RCC 7860 (cell line): ENCODE measurements at places on chromosomes 7 and 10.

DNA sequence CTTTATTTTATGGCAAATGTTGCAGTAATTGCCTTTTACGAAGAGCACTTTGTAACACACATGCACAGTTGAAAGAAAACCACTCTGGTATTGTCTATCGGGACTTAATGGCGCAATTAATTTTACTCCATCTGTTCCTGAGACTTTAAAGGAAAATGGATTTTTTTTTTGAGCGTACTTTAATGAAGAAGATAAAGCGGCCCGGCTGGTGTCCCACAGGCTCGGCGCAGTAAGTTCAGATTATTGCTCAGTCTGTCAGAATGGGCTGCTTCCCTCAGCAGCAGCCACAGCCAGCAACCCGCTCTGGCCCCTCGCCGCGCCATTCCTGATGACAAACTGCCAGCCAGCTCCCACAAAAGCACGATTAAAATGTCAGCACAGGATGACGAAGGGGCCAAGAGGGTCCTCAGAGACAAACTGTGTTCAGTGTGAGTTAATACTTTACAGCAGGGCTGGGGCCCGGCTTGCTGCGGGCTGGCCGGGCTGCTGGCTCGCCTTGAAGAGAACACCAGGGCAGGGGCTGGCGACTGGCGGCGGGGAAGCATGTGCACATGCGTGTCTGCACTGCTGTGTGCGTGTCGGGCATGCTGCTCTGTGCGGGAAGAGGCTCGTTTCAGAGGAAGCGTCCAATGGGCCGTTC lies 501.0 kb upstream of the GALNT17 start:
- no peak for DNase-seq

GRCh38 chr7:141699860-141700259 lies 2.1 kb downstream of the DENND11 start:
- DNase-seq: no peak

GRCh38 chr7:155995183-155995612 lies 182.9 kb upstream of the SHH start:
- no peak for DNase-seq

DNA sequence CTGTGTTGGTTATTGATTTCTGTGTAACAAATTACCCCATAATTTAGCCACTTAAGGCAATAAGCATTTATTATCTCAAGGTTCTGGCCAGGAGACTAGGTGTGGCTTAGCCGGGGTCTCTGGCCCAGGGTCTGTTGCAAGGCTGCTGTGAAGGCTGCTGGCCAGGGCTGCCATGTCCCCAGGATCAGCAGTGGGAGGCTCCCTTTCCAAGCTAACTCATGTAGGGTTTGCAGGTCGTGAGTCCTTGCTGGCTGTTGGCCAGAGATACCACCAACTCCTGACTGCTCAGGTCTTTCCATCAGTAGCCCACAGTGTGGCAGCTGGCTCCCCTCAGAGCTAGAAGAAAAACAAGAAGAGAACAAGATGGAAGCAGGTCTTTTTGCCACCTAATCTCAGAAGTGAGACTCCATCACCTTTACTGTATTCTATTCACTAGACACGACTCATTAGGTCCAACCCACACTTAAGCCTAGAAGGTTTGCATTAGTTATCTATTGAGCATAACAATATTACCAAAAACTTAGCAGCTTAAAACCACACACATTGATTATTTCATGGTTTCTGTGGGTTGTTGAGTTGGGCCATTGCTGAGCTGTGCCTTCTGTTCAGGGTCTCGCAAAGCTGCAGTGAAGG lies 185.6 kb downstream of the PFKFB3 start:
- no peak for DNase-seq

- peak; percentile 55 for DNase-seq
These were observed 2.0 kb downstream of the ZMIZ1 start for GRCh38 chr10:79070606-79071395.

DNA sequence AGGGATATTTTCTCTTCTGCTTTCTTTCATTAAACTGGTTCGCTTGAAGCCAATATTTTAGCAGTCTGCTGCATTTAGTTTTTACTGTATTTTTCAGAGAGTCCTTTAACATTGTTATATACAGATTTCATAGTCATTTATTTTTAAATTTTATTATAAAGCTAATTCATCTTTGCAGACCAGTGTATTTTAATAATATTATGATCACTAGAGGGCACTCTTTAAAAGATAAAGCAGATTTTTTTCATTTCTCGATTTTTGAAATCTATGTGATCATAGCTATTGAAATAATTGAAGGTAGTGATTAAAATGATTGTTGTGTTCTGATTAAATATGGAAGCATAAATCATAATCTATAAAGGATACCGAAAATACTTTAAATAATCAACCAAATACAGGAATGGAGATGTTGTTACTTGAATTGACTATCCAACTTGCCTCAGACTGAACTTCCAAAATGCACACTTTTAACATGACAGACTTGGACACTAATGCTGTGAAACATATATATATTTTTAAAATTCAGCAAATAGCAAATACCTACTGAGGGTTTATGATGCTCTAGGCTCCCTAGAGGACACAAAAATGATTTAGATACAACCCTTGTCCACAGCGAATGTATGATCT lies 35.2 kb downstream of the ST7 start:
- peak; percentile 28 for DNase-seq

GRCh38 chr7:484356-485101 lies 35.1 kb downstream of the PDGFA start:
- DNase-seq: no peak

DNA sequence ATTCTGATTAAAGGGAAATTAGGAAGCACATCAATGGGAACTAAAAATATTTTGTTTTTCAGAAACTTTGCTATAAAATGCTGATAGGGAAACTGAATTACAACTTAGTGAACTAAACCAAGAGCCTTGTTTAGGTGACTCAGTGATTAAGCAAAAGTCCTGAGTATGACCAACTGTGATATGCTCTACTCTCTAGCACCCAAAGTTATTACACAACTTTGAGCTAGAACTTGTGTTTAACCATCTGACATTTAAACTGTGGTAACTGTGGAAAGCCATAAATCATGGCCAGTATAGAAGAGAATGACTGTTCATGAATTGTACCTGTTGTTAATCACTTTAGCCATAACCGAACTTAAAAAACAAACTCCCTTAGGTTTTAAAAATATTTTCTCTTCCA lies 127.4 kb downstream of the ZNF365 start:
- DNase-seq: peak; percentile 27

GRCh38 chr10:93006435-93007039 lies 54.1 kb upstream of the CYP26C1 start:
- peak; percentile 42 for DNase-seq

DNA sequence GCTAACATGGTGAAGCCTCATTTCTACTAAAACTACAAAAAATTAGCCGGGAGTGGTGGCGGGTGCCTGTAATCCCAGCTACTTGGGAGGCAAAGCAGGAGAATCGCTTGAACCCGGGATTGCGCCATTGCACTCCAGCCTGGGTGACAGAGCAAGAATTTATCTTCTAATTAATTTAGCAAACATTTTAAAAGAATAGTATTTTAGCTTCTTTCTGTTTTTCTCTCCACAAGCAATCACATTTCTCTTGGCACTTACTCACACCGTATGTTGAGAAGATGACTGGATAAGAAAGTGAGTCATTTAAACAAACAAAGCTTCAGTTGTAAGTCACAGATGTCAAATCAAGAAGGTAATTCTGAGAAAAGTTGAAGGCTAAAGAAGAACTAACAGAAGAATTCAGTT lies 264.0 kb downstream of the ARL4A start:
- peak; percentile 75 for DNase-seq

DNA sequence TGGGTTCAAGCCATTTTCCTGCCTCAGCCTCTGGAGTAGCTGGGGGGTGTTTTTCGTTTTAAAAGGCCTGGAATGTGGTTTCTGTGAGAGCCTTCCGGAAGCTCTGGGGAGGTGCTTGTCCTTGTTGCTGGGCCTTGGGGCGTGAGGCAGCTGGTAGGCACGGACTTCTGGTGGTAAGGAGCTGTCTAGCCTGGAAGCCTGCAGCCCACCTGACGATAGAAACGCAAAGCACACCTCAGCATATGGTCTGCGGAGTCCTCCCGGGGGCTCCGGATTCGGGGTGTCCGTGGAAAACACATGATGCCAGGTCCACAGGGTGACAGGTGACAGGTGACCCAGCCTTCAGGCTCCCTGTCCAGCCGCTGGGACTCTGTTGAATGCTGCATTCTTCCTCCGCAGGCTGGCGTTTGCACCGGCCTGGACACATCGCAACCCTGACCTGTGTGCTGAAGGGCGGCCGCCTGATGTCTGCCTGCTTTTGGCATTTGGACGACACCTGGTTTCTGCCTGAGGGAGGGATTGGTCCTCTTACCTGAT lies 37.3 kb downstream of the INPP5A start:
- no peak for DNase-seq

DNA sequence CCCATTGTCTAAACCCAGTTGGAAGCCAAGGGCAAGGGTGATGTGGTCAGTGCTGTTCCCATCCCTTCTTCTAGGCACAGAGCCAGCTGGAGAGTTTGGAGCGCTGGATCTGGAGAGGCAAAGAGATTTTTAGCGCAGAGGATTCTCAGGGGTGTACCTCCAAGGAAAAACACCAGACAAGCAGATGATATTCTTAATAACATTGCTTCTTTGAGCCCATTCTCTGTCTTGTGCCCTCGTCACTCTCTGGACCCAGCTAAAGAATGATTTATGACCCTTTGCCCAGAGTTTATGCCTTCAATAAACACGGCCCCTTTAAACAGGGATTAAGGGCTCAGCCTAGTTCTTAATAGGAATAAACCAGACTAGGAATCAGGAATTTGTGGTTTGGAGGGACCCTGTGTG lies 4.7 kb upstream of the HIP1 start:
- DNase-seq: no peak

GRCh38 chr7:27249724-27250556 lies 7.3 kb downstream of the EVX1 start:
- DNase-seq: no peak

- no peak for DNase-seq
These were observed 378.8 kb upstream of the ETV1 start for GRCh38 chr7:14368285-14368684.

DNA sequence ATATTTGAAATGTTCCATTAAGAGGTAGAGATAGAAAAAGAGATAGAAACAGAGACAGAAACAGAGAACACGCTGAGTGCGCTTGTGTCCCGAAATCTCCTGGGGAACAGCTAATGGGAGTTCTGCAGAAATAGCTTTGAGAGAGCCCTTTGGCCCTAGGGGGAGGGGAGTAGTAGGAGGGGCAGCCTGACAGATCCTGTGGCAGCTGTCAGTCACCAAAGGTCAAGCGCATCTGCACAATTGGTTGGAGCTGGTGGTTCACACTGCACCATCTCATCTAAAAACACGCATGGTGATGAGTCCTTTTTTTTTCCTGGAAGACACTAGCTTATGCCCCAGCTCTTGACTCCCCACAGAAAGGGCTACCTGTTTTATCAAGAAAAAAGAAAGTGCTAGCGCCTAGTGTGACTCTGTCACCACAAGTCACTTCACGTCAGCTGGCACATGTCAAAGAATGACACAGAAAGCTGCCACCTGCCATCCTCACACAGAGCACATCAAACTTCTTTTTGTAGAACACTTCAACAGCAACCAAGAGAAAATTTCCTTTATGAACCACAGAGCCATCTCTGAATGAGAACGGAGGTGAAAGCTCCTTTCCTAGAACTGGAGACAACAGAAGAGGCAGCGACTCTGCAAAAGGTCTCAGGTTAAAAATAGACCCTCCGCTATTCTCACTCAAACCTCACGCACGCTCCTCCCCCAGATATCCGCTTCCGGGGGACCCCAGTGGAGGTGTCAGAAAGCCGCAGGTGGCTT lies 125.7 kb downstream of the GFRA1 start:
- DNase-seq: no peak

- DNase-seq: no peak
These were observed 209.4 kb downstream of the CELF2 start for GRCh38 chr10:11227103-11227502.

- no peak for DNase-seq
These were observed 91.4 kb downstream of the TPST1 start for GRCh38 chr7:66296557-66296956.

- no peak for DNase-seq
These were observed 9.9 kb upstream of the FAM180A start for GRCh38 chr7:135758531-135758932.

- no peak for DNase-seq
These were observed 171.8 kb upstream of the AHR start for GRCh38 chr7:17126413-17127268.

- no peak for DNase-seq
These were observed 8.6 kb upstream of the TLX1 start for GRCh38 chr10:101122270-101123084.

GRCh38 chr10:20142311-20142710 lies 326.1 kb downstream of the PLXDC2 start:
- DNase-seq: no peak

GRCh38 chr7:138396251-138397070 lies 63.6 kb upstream of the TRIM24 start:
- no peak for DNase-seq

DNA sequence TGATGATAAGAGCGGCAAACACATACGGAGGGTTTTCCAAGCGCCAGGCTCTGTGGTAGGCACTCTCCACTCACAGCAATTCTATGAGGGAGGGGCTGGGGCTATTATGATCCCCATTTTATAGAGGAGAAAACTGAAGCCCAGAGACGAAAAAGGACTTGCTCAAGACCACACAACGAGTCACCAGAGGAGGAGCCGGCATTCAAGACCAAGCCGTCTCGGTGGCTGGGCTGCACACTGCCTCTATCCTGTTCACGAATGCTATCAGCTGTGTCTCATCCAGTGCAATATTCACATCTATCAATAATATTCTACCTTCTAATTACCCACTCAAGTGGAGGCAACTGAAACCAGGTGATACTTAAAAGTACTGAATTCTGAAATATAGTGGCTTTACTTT lies 67.8 kb upstream of the NMT2 start:
- peak; percentile 14 for DNase-seq
